T47D (cell line): ENCODE measurements at places on chromosomes 13 and 19.

- DNase-seq, result no peak
Observed at GRCh38 chr13:28637714-28638355, 21.1 kb upstream of the POMP start.

- no peak for DNase-seq
Observed at GRCh38 chr13:91295712-91296410, 51.6 kb upstream of the MIR17HG start.

- DNase-seq, result no peak
Observed at GRCh38 chr13:60379837-60380565, 17.0 kb upstream of the TDRD3 start.

DNA sequence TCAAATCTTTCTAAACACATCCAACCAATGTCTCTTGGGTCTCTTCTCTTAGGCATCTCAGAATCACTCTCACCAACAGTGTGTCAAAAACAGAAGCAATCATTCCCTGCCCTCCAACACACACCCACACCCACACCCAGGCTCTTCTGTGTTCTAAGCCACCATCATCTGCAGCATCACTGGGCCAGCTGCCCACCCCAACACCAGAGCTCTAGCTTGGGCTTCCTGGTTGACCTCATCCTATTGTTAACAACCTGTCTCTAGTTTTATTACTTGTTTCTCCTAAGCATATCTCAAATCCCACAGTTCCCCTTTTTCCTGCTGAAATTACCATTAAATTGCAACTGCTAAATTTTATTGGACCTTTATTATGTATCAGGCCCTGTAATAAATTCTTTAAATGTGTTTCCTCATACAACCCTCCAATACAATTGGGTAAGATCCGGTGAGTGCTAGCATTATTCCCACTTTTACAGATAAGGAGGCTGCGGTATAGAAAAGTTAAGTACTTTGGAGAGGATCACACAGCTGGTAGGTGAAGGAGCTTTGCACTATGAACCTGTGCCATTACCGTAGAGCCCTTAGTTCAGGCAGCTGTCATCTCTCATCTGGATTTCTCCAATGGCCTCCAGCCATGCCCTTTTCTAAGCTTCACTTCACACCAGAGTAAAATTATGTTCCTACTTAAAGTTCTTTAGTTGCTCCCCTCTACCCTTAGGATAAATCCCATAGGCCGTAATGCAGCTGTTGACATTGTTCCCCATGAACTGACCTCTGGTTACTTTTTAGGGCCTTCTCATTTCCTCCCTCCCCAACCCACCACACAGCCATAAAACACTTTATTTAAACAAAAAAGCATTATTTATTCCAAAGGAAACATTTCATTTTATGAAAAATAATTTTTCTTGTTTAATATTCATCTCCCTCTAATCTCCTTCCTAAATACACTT lies 227.7 kb downstream of the B3GLCT start:
- DNase-seq, result no peak

DNA sequence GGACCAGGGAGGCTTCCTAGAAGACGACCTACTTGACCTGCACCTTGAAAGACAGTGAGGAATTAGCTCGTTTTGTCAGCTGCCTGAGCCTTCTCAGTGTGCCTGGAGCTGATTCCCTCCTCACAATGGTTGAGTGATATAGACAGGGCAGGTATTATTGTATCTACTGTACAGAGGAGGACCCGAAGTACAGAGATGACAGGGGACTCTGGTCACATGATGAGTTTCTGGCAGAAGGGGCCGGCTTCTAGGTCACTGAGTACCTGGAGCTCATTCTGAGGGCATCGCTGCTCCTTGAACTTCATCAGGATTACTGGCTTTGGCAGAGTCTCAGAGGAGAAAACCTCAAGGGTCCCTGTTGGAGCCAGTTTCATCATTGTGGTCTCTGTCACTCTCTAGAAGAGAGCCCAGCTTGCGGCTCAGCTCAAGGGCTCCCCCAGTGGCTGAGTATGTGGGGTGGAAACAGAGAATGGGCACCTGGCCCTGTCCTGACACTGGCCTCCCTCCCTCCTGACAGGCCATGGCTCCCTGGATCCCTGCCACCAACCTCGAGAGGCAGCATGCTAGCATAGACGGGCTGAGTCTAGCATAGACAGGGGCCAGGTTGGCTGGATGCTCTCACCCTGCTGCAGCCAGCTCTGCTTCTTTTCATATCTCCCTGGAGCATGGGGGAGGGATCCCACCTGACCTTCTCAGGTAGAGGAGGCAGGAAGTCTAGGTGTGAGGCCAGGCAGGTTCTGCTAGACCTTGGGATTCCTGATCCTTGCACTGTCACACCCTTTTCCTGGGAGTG lies 38.7 kb downstream of the NFIX start:
- DNase-seq, result peak; percentile 54

DNA sequence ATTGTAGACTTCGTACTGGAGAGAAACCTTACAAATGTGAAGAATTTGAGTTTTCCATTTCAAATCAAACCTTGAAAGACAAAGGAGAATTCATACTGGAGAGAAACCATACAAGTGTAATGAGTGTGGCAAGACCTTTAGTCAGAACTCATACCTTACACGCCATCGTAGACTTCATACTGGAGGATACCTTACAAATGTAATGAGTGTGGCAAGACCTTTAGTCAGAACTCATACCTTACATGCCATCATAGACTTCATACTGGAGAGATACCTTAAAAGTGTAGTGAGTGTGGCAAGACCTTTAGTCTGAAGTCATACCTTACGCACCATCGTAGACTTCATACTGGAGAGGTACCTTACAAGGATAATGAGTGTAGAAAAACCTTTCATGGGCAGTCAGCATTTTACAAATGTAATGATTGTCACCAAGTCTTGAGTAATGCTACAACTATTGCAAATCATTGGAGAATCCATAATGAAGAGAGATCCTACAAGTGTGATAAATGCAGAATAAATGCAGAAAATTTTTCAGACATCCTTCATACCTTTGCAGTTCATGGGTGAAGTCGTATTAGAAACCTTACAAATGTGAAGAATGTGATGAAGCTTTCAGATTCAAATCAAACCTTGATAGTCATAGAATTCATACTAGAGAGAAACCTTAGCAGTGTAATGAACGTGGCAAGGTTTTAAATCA lies 14.7 kb downstream of the ZNF765 start:
- no peak for DNase-seq

GRCh38 chr19:43463381-43464133 lies 1.9 kb downstream of the LYPD3 start:
- peak; percentile 80 for DNase-seq

DNA sequence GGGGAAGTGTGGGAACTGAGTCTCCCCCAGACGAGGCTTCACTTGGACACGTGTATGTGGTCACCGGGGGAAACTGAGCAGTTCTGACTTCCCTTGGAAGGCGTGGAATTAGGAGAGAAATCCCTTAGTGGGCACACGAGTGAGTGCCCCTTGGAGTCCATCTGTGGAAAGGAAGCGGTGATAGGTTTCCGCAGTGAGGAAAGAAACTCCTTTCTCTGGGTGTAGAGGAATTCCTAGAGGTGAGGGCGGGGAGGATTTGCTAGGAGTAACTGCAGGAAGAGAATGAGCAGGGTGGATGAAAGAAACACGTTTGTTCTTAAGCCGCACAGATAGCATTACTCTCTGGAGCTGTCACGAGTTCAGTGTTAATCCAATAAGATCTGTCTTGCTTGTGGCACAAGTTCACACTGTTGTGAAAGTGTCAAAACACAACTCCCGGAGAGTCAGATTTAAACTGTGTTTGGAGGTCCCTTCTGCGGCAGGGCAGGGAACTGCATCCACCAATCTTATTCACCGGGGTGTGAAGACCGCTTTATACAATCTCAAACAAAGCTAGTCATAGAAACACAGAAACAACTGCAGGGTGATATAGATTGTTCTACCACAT lies 1.2 kb downstream of the KL start:
- DNase-seq, result no peak

GRCh38 chr13:98998831-98999638 lies 21.2 kb upstream of the DOCK9 start:
- no peak for DNase-seq

GRCh38 chr19:45852983-45853382 lies 10.0 kb downstream of the SYMPK start:
- DNase-seq, result peak; percentile 78

- DNase-seq, result no peak
Observed at GRCh38 chr13:21548577-21548976, 55.4 kb downstream of the MICU2 start.

- no peak for DNase-seq
Observed at GRCh38 chr19:29724102-29724641, 9.1 kb upstream of the C19orf12 start.

DNA sequence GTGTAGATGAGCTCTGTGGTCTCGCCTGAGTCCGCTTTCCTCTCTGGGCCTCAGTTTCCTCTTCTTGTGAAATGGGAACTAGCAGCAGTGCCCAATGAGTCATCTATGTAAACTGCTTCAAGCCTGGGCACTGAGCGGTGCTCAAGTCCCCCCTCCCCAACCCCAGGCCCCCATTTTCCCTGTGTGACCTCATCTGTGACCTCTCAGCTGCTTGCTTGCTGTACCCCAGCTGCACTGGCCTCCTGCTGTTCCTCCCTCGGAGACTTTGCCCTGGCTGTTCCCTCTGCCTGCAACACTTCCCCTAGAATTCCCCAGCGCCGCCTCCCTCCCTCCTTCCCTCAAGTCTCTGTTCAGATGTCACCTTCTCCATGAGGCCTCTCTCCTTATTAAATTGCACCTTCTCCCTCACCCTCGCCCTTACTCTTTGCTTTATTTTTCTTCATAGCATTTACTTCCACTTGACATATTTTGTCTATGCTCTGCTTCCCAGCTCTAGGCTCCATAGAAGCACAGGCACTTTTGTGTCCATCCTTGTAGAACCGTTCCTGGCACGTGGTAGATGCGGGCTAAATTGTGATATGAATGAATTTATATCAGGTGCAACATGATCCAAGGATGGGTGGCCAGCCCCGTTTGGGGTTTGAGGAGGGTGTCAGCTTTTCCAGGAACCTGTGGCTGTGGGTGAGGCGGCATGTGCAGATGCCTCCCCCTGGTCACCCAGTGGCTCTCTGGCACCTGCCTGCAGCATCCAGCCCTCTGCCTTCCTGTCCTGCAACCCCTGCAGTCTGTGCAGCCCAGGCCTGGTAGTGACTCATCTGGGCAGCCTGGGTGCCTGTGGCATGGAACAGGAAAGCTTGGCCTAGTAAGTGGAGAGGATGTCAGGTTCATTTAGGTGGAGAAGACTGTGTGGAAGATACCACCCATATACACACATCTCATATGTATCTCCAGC lies 26.3 kb downstream of the SIPA1L3 start:
- peak; percentile 25 for DNase-seq

- DNase-seq, result no peak
Observed at GRCh38 chr13:111610081-111610480, 289.6 kb downstream of the TEX29 start.

GRCh38 chr19:15432018-15432494 lies 13.3 kb upstream of the AKAP8L start:
- no peak for DNase-seq

- no peak for DNase-seq
Observed at GRCh38 chr13:66888698-66889097, 341.4 kb downstream of the PCDH9 start.

DNA sequence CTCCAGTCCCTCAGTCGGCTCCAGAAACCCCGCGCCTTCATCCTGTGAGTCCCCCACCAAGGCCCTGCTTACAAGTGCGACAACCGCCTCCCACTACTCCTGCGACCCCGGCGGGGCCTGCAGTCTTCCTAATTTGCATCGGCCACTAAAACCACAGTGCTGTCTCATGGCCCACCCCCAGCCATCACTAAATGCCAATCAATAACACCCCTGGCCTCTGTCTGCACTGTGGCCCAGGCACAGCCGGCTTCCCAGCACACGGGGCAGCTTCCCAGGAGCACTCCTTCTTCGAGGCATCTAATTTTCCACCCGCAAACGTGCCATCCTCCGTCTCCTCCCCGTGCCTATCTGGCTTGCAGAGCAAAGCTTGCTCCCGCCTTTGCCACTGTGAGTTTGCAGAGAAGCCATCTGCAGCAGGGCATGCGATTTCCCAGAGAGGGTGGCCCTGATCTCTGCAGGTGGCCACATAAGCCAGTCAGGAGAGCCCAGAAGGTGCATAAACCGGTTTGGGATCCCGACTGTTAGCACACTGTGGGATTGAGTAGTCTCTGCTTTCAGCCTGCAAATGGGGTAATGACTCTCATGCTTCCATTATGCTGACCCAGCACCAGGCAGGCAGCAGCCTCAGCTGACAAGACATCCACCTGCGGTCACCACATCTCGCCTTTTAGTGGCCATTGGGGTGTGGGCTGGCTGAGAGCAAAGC lies 34.0 kb upstream of the USE1 start:
- no peak for DNase-seq

- no peak for DNase-seq
Observed at GRCh38 chr13:102911336-102911735, 65.5 kb downstream of the ERCC5 start.

GRCh38 chr13:48184260-48184659 lies 48.7 kb upstream of the ITM2B start:
- no peak for DNase-seq

GRCh38 chr19:38405276-38405675 lies 2.4 kb downstream of the FAM98C start:
- no peak for DNase-seq

DNA sequence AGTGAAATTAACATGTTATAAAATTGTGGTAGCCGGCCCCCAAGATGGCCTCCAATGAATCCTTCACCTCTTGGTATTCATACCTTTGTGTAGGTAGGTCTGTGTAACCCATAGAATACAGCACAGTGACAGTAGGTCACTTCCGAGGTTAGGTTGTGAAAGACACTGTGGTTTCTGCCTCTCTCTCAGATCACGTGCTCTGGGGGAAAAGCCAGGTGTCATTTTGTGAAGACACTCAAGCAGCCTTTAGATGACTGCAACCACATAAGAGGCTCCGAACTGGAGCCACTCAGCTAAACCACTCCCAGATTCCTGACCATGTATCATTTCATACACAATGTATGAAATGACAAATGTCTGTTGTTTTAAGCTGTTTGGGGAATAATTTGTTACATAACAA lies 9.8 kb upstream of the USPL1 start:
- no peak for DNase-seq

- no peak for DNase-seq
Observed at GRCh38 chr13:72379581-72379980, 347.8 kb downstream of the MZT1 start.

DNA sequence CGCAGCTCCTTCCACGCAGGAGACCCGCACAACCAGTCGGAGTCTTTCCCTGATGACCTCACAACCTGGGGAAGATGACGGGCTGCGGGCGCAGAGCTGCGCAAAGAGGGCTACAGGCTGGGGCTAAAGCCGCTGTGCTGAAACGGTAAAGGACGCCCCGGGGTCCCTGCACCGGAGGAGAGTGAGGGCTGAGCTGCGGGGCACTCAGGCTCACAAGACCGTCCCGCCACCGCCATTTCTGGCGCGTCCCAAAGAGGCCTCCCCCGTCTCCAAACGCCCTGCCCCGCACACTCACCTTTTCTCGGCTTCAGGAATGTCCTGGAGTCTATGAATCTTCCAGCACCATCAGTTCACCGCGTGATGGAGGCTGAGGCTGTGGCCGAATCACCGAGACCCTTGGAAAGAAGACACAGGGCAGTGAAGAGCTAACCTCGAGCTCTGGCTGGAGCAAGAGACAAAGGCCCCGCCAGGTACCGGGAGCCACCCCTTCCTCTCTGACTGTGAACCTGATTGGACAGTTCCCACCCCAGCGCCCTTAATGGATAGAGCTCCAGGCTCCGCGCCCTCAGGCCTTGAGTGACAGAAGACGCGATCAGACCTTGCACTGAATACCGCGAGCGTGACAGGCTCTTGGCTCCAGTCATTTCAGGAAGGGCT lies 41.8 kb upstream of the ZNF429 start:
- DNase-seq, result peak; percentile 94
